Tibial artery (tissue), 4 donors: ENCODE measurements at places on chromosomes 11 and 22.

DNA sequence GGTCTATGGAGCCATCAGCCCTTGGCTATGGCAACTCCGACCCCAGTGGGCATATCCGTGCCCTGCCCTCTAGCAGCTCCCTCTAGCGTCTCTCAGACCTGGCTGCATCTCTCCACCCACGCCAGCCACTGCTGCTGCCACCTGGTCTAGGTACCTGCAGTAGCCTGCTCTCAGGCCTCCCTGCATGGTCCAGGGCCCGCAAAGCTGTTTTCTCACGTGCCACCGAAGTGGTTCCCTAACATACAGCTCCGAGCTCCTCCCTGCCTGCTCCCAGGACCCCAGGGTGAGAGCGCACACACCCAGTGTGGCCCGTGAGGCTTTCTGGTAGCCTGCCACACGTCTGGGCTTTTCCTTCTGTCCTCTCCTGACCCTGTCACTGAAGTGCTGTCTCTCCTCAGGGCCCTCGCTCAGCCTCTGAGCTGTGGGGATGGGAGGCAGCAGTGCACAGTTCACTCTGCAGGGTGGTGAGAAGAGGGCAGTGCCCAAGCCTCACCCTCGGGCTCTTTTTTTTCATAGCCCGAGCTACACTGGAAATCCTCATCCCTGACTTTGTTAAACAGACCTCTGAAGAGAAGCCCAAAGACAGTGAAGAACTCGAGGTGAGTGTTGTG is 14.3 kb downstream of the DGCR8 start:
- no peaks in the 10 kb centered on the region for H3K4me1 ChIP-seq
- no peak overlapping the region for H3K4me3 ChIP-seq
- H3K27ac ChIP-seq: no peak overlapping the region
- H3K36me3 ChIP-seq: peaks cover 100% of the 10 kb centered on the region

GRCh38 chr11:118080296-118080695 is 3.4 kb downstream of the TMPRSS4 start:
- no peaks in the 10 kb centered on the region for H3K36me3 ChIP-seq
- no peak overlapping the region for H3K27ac ChIP-seq
- H3K27me3 ChIP-seq: no peaks in the 10 kb centered on the region
- DNase-seq: no peak

DNA sequence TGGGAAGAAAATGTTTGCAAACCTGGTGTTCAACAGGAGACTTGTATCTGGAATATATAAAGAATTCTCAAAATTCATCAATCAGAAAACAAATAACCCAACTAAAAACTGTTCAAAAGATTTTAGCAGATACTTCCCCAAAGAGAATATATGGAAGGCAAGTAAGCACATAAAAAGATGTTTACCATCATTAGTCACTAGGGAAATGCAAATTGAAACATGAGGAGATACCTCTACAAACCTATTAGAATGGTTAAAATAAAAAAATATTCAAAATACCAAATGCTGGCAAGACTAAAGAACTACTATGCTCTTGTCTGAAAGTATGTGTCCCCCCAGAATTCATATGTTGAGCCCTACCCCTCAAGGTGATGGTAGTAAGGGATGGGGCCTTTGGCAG is 8.6 kb downstream of the EXPH5 start:
- no peaks in the 10 kb centered on the region for H3K27me3 ChIP-seq
- DNase-seq: no peak
- H3K4me1 ChIP-seq: no peaks in the 10 kb centered on the region
- H3K4me3 ChIP-seq: no peak overlapping the region
- H3K27ac ChIP-seq: no peak overlapping the region
- no peaks in the 10 kb centered on the region for H3K36me3 ChIP-seq

- no peaks in the 10 kb centered on the region for H3K27me3 ChIP-seq
- no peak within 1 kb of the TSS for H3K27ac ChIP-seq
- H3K4me1 ChIP-seq: peaks cover 21% of the 10 kb centered on the region
- H3K4me3 ChIP-seq: peak within 1 kb of the TSS; percentile 22
- DNase-seq: no peak
Observed at GRCh38 chr11:15073361-15074205, at the start of gene CALCB. Gene CALCB, plus strand, starts transcription at chr11:15073593. Its CDS starts 1,126 bp downstream, at chr11:15074719.

DNA sequence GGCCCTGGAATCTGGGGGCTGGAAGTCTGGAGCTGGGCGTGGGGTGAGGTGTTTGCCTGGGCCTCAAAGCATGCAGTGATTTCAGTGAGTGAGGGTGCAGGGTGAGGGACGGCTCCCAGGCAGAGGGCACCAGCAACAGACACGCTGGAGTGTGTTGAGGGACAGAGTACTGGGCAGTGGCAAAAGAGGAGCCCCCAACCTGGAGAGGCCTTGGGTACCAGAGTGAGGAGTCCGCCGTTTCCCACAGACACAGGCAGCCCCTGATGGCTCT is 12.0 kb upstream of the TBC1D22A start:
- no peak overlapping the region for H3K4me3 ChIP-seq
- peaks cover 25% of the 10 kb centered on the region for H3K27me3 ChIP-seq
- no peaks in the 10 kb centered on the region for H3K36me3 ChIP-seq
- no peak for DNase-seq
- H3K4me1 ChIP-seq: peaks cover 22% of the 10 kb centered on the region

GRCh38 chr11:123041185-123041584 is 20.8 kb downstream of the HSPA8 start:
- H3K36me3 ChIP-seq: no peaks in the 10 kb centered on the region
- no peak overlapping the region for H3K27ac ChIP-seq
- no peak for DNase-seq
- no peaks in the 10 kb centered on the region for H3K27me3 ChIP-seq
- no peaks in the 10 kb centered on the region for H3K4me1 ChIP-seq

DNA sequence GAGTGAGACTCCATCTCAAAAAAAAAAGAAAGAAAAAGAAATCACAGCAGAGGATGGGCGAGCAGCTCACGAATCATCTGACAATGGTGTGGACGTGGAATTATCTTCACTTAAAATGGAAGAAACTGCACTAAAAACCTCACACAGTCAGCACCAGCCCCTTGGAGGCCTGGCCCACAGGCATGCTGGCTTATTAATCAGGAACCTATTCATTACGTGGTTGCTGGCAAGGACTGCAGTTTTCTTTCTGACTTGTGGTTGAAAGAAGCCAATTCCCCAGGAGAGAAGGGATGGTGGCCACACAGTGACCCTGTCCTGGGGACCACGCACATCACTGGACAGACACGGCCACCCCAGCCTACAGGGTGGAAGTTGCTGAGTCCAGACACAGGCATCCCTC is 401.1 kb downstream of the CTTN start:
- H3K4me1 ChIP-seq: no peaks in the 10 kb centered on the region
- H3K36me3 ChIP-seq: no peaks in the 10 kb centered on the region
- no peaks in the 10 kb centered on the region for H3K27me3 ChIP-seq

DNA sequence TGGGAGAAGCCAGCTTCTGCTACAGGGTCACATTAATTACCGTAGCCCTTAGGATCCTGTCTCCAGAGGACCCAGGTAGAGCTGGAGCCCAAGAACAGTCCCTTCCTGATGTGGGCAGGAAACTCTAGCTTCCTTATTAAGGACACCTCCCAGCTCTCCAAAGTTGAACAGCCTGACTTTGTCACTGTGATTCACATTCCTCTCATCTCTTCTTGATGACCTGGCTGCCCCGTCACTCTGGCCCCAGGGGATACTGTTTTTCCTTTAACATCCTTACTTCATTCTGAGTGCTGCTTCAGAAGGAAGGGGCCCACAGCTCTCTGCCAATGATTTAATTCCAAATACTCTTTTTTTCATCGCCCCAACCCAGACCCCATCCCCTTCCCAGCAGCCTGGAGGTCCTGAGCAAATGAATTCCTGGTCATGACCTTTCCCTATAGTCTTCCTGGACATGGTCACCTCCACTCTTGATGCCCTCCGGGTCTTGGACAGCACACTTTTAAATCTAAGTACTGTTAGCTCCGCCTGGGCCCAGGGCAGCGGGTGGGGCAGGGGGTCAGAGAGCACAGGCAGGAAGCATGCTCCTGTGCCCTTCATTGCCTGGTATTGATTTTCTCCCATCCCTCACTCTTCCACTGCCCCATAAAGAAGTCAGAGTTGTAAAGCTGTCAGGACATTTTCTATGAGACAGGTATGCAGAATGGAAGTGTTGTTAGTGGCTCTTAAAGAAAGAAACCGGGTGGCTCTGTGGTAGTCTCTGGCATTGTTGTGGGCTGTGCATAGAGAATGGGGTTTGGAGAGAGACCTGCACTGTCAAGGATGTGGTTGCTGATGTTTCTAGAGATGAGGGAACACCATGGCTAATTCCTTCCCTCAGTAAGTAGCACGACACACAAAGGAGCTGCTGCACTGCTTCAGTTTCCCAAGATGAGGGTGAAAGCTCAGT is 22.3 kb upstream of the SPON1 start:
- H3K36me3 ChIP-seq: no peaks in the 10 kb centered on the region
- peaks cover 2% of the 10 kb centered on the region for H3K27me3 ChIP-seq
- no peak overlapping the region for H3K4me3 ChIP-seq
- DNase-seq: no peak
- H3K4me1 ChIP-seq: no peaks in the 10 kb centered on the region

DNA sequence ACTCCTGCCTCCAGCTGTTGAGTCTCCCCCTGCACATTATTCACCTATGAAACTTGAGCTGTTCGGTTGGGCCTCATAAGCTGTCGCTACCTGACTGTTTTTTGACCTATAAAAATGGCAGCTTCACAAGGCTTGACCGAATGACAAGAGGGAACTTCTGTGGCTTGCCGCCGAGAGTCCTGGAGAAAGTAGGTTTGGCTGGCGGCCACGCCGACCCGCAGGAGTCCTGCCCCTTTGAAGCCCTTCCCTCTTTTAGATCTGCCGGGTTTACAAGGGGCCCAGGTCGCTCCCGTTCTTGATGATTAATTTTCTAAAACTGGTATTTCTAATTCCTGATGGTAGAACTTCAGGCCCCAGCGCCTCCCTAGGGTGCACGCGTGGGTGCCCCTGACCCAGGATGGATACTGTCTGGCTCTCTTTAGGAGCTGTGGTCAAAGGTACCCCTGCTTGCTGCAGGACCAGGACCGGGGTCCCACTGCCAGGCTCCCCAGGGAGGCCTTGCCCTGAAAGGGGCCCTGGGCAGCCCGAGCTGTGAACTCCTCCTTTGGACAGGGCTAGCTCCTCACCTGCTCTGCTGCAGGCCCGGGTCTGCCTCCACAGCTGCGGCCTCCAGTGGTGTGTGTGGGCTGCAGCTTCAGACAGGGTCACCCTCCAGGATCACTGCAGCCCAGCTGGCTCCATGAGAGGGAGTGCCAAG is 171.8 kb downstream of the CTTN start:
- peaks cover 17% of the 10 kb centered on the region for H3K4me1 ChIP-seq
- peaks cover 20% of the 10 kb centered on the region for H3K27me3 ChIP-seq
- H3K4me3 ChIP-seq: no peak overlapping the region
- H3K27ac ChIP-seq: no peak overlapping the region

DNA sequence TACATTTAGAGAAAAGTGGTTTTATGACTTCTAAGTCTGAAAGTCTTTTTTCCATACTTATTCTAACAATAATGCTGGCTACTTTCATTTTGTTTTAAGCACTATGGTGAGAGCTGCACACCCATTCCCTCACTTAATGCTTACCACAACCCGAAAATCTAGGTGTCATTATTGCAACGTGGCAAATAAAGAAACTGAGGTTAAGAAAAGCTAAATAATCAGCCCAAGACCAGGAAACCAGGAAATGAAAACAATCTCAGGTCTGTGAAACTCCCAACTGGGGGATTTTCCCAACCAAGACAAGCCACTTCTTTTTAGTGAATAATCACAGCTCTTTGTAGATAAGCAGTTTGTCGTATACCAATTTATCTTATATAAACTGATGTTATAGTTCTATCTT is 126.3 kb downstream of the SLC1A2 start:
- no peak for DNase-seq
- no peaks in the 10 kb centered on the region for H3K27me3 ChIP-seq
- H3K4me1 ChIP-seq: peaks cover 15% of the 10 kb centered on the region
- H3K27ac ChIP-seq: no peak overlapping the region
- H3K4me3 ChIP-seq: no peak overlapping the region
- H3K36me3 ChIP-seq: no peaks in the 10 kb centered on the region

DNA sequence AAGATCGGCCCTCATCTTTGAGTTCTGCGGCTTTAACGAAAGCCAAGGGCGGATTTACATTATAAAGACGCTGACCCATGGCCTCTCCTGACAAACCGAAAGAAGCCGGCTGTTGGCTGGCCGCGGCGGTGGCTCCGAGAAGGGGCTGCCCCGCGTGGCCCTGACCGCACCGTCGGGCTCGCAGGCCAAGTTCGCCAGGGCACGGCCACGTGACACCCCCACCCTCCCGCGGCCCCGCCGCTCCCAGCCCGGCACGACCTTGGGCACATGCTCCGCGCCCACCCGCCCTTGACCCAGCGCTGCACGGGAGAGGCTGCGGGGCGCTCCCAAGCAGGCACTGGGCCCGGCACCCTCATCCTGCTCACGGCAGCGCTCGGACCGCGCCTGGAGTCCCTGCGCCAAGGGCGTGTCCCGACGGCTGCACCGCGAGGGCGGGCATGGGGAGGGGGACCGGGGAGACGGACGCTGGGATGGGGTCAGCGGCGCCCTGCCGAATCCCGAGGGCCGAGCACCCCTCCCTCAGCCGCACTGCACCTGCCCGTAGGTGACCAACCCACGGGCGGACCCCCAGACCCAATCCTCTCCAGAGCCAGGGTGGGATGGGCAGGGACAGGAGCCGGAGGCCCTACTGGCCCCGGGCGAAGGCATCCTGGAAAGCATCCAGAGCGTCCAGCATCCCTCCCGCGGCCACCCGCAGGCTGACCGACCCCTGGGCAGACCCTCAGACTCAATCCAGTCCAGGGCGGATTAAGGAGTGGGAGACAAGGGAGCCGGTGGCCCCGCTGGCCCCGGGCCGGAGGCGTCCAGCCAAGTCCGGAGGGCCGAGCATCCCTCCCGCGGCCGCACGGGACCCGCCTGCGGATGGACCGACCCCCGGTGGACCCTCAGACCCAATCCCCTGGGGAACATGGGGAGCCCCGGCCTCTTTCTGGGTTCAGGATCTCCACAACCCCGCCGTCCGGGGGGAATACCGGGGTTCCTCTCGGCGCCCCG is 759 bp downstream of the CPT1A start:
- peak overlapping the region; percentile 90 for H3K4me3 ChIP-seq
- H3K27me3 ChIP-seq: no peaks in the 10 kb centered on the region
- peak; percentile 77 for DNase-seq
- H3K27ac ChIP-seq: peak overlapping the region; percentile 92

- no peak overlapping the region for H3K27ac ChIP-seq
- H3K36me3 ChIP-seq: peaks cover 9% of the 10 kb centered on the region
- no peaks in the 10 kb centered on the region for H3K4me1 ChIP-seq
- H3K4me3 ChIP-seq: no peak overlapping the region
- H3K27me3 ChIP-seq: no peaks in the 10 kb centered on the region
Observed at GRCh38 chr11:129935723-129936122, 40.3 kb upstream of the NFRKB start.

GRCh38 chr11:17385926-17386325 is 2.5 kb downstream of the KCNJ11 start:
- no peaks in the 10 kb centered on the region for H3K27me3 ChIP-seq
- H3K36me3 ChIP-seq: no peaks in the 10 kb centered on the region
- peak overlapping the region; percentile 27 for H3K4me3 ChIP-seq
- peak overlapping the region; percentile 75 for H3K27ac ChIP-seq
